Activated T-helper 2 cell treated with anti-CD3 and anti-CD28 coated beads, Interferon-gamma antibody, Interleukin-2, Interleukin-4, amounts not matched to agents 10 μg/mL and 5 μg/mL and 100 μg/mL, durations not matched to agents 14 hours and 24 hours and 36 hours (primary cell): ENCODE measurements at places on chromosomes 7 and 10. TPM values are rescaled to one million over a fixed set of nuclear protein-coding genes. Genes with fewer than 3 reads are reported as not detected.
A peak's percentile ranks its signal among the peaks of the same experiment; 100 is the strongest.

The CHST3 gene
- 0.52 and 0.62 TPM in 2 replicates for total RNA-seq

The MBL2 gene
- total RNA-seq: not detected in 2 replicates

DNA sequence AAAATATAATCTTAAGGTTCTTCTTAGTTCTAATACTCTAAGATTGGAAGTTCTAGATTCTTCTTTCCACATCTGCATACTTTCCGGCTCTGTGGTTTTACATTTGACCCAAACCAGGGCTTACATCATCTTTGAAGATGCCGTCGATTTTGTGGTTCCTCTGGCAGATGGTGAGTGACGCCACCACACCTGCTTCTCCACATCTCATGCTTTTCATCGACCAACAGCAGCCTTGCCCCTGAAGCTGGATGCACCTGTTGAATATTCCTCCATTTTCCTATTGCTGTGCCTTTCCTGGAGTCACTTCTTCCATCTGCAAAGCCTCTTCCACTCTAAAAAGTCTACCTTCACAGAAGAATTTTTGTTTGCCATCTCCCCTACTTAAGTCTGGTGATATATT, 121.3 kb downstream of the PRKCQ start:
- H3K27me3 ChIP-seq: no peaks in the 10 kb centered on the region
- DNase-seq: no peak
- peaks cover 98% of the 10 kb centered on the region for H3K36me3 ChIP-seq
- no peak overlapping the region for H3K27ac ChIP-seq

GRCh38 chr7:137882261-137882668, 35.5 kb upstream of the DGKI start:
- no peak for DNase-seq
- H3K4me1 ChIP-seq: peaks cover 17% of the 10 kb centered on the region
- peaks cover 60% of the 10 kb centered on the region for H3K36me3 ChIP-seq
- H3K27ac ChIP-seq: peak overlapping the region; percentile 2
- H3K27me3 ChIP-seq: no peaks in the 10 kb centered on the region

GRCh38 chr7:40921589-40922315, 781.1 kb downstream of the INHBA start:
- H3K27me3 ChIP-seq: no peaks in the 10 kb centered on the region
- no peak overlapping the region for H3K27ac ChIP-seq
- no peaks in the 10 kb centered on the region for H3K36me3 ChIP-seq
- no peak overlapping the region for H3K4me3 ChIP-seq
- DNase-seq: no peak
- no peaks in the 10 kb centered on the region for H3K4me1 ChIP-seq

- DNase-seq: no peak
- H3K4me3 ChIP-seq: no peak overlapping the region
- H3K27ac ChIP-seq: no peak overlapping the region
- peaks cover 2% of the 10 kb centered on the region for H3K27me3 ChIP-seq
These were observed 13.0 kb downstream of the SEMA3A start for GRCh38 chr7:84181628-84182027.
